Caco-2 (cell line): ENCODE measurements at places on chromosomes 3 and 15.

DNA sequence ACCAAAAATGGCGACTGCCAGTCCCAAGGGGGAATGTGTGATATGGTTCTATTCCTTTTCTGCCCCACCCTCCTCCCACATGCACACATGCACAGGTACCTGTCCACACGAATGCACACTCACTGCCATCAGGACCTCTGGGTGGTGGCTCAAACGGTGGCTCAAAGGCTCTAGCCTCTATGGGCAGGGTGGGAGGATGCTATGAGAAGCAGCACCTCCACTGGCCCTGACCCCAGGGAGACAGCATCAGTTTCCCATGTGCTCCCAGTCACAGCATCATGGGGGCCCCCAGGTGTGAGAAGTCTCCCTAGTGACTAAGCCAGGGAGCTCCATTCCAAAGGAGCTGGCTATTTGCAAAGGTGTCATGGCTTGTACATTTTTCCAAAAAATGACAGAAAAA, 15.9 kb downstream of the SEMA3G start:
- no peak for DNase-seq

DNA sequence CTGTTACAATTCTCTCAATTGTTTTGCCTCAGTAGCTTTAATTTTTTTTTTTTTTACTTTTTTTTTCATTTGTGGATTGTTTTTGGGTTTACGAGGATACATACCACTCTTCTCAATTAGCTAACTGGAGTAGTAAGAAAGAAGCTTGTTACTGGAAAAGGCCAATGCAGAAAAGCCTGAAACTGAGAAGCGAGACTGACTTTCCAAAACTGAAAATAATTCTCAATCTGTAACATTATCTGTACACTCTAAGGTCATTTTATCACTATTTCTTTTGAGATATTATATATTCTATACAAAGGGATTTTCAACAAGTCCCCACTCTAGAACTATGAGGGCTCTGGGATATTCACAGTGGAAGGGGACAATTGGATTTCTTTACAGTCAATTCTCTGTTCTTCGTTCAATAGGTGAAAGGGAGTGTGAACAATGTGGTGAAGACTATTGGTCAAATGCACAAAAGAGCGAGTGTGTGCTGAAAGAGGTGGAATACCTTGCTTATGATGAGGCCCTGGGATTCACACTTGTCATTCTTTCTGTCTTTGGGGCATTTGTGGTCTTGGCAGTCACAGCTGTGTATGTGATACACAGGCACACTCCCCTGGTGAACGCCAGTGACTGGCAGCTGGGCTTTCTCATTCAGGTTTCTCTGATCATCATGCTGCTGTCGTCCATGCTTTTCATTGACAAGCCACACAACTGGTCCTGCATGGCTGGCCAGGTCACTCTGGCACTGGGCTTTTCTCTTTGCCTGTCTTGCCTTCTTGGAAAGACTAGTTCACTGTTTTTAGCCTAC, 83.9 kb upstream of the KCNAB1 start:
- DNase-seq = no peak

GRCh38 chr3:127209840-127210653, 17.1 kb downstream of the PRR23E start:
- no peak for DNase-seq

DNA sequence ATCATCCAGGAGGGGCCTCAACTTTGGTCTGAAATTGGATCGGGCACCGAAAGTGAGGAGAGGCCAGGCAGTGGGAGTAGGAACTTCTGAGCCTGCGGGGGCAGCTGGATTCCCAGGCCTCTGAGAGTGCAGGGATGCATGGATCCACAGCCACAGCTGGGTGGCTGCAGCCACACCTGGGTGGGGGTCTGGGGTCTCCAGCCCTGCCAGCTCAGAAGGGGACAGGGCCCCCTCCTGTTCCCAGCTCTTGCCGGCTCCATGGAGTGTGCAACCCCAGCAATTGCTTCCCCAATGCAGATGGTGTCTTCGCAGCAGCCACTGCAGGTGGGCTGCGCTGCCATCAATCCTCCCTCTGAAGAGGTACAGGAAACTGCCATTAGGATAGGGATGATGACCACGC, 123.7 kb downstream of the BCHE start:
- no peak for DNase-seq

DNA sequence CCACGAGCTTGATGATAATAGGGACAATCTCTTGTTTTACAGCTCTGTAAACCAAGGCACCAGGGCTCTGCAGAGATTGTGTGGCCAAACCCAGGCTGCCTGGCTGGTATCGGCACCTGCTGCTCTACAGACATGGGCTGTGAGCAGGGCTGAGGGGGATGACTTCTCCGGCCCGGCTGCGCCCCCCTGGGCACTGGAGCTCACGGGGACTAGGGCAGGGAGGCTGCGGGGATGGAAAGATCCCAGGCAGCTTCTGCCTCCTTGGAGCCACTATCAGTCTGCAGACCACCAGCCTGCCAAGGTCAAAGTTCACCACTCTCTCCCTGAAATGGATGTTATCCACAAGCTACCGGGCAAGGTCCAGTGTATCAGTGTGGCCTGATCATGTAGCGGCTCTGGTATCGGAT, 22.0 kb upstream of the PIGZ start:
- DNase-seq = no peak

- DNase-seq = no peak
Measured at GRCh38 chr15:39411102-39411989, 169.5 kb upstream of the THBS1 start.

- no peak for DNase-seq
Measured at GRCh38 chr3:124035463-124036121, 43.7 kb upstream of the ROPN1 start.

- DNase-seq = no peak
Measured at GRCh38 chr3:162019817-162020216, 523.2 kb downstream of the OTOL1 start.

DNA sequence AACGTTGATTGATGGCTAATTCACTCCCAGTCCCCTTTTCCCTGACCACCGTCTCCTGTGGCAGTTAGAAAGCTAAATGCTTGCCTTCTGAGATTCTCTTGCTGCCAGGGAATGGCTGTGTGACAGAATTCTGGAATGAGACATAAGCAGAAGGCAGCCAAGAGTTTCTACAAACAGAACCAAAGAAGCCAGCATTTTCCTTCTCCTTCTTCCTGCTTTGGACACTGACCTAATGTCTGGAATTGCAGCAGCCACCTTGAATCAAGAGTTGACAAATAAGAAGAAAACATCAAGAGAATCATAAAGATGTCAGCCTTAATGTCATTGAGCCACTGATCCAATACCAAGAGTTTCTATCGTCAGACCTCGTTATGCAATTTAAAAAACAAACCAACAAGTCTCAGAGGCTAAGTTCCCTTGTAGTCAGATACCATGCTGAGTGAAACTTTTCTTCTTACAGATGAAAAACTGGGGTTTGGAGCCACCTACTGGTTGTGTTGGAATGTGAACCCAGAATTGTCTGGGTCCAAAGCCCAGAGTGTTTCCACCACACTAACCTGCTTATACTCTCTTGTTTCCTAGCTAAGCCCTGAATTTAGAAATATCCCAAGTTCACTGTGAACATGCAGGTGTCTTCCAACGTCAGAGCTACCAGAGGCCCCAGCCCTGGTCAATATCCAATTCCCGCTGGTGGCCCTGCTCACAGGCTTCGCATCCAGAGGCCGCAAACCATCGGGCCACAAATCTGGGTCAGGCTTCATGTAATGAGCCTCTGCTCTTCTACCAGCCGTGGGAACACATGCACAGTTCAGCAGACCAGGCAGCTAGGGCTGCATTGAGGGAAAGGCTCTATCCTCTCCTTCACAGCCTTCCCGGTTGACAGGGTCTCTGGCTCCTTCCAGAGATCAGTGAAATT, 42.5 kb downstream of the MCF2L2 start:
- DNase-seq = peak; percentile 69

DNA sequence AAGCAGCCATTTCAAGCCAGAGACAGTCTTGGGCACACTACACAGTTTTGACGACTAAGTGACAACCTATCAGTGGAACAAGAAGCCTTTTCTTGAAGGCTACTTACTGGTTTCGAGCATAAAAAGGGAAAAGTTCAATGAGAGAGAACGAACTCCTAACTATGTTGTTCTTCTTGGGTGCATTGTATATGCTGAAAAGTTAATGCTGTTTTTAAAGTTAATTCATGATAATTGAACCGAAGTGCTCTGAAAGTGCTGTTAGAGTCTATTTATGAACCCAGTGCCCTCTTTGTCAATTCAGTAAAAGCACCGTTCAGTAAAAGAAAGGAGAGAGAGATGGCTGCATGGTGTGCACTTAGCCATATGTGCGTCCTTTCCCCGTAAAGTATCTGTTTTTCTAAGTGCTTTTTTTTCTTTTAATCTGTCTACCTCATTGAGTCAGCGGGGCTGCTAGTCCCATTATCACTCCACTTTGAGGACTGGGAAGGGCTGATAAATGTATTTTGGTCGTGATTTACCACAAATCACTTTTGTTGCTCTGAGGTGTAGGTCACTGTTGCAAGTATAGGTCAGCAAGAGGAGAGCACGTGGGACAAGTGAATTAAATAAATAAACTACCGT, 380.7 kb upstream of the GOLIM4 start:
- DNase-seq = no peak

- DNase-seq = no peak
Measured at GRCh38 chr3:178492491-178492890, 43.7 kb upstream of the KCNMB2 start.

DNA sequence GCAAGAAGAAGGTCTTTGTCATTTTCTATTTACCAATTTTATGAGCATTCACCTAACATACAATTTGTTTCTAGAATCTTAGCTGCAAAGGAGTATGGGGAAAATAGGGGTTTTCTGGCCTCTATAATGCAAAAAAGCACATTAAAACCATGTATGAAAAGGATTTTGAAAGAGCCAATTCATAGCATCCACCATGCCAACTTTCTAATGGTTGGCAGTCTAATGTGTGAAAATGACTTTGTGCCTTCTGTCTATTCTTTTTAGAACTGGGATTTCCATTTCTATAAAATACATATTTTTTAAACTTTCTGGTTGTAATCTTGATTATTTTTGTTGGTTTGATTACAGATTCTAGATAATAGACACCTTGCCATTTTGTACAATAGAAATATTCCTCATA, 333.7 kb upstream of the CNTN6 start:
- DNase-seq = no peak

- no peak for DNase-seq
Measured at GRCh38 chr15:66323312-66323928, 30.1 kb downstream of the DIS3L start.

- no peak for DNase-seq
Measured at GRCh38 chr3:126620738-126621137, 34.2 kb downstream of the TXNRD3 start.

- no peak for DNase-seq
Measured at GRCh38 chr3:184765730-184766074, 46.3 kb upstream of the VPS8 start.
